CD4-positive, alpha-beta T cell treated with Interleukin-2 at 100 ng/mL for 4 hours (primary cell): ENCODE measurements at places on chromosomes 3 and 15.

- no peak for DNase-seq
Measured at GRCh38 chr3:36804295-36805055, 40.1 kb upstream of the DCLK3 start.

- no peak for DNase-seq
Measured at GRCh38 chr3:110236976-110237610, 834.5 kb upstream of the NECTIN3 start.

- no peak for DNase-seq
Measured at GRCh38 chr15:51263726-51264125, 74.7 kb downstream of the CYP19A1 start.

DNA sequence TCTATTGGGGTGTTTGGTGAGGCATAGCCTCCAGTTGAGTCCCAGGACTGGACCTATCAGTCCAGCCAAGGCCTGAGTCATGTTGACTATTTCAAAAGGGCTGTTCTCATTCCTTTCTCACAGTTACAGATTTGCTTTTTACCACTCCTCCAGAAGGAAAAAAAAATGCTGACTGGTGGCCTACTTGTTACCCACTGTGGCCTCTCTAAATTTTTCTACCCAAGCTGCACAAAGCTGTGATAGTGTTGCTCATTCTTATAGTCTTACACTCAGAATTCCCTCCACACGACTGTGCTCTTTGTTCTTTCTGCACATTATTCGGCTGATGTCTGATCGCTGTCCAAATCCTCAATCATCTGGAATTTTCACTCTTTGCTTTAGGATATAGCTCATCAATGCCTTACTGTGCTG, 1142.2 kb downstream of the IGSF11 start:
- no peak for DNase-seq

DNA sequence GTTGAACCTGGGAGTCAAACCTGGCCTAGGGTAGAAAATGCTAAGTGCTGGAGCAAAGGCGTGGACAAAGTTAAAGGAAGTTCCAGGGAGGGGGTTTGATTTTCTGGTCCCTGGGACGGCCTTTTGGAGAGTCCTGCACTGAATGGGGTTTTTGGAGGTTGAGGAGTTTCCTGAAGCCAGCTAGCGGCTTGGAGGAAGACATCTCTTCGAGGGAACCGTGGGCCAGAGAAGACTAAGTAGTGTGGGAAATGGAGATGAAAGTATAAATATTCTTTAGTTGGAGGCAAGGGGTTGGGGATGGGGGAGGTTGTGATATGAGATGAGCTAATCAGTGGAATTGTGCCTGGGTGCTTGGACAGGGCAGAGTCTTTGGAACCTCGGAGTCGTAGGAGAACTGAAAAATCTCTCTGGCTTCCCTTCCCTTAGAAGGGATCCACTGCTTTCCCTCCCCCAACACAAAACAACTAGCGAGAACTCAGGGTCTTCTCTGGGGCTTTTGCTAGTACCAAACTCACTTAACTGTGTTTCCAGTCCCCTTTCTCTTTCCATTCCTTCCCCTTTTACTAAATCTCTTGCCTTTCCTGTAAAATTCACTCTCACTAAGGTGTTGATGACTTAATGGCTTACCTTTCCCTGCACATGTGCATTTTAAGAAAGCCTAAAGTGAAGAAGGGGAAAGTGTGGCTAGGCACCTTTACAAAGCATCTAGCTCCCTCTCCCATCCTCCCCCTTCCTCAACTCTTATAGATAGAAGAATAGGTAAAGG, 1.0 kb downstream of the LPP start:
- DNase-seq, result no peak

DNA sequence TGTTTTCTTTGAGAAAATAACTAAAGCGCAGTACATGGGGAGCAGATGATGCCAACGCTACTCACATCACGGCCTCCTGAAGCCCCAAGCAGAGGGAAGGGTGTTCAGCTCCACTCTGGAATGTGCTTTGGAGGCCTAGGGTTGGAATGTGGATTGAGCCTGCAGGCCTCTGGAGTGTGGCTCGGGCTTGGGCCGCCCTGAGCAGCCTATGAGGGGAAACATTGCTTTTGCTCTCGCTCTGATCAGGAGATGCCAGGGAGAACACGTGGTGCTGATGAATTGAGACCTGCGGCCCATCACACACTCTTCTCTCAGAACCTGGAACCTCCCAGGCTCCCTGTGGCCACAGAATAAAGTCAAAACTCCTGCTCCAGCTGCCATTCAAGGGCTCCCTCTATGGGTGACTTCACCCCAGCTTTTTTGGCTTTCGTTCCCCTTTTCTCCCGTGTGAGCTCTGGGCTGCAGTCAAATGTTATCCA, 23.3 kb downstream of the CCDC13 start:
- DNase-seq, result no peak

- no peak for DNase-seq
Measured at GRCh38 chr3:182118066-182118465, 406.3 kb downstream of the SOX2 start.

DNA sequence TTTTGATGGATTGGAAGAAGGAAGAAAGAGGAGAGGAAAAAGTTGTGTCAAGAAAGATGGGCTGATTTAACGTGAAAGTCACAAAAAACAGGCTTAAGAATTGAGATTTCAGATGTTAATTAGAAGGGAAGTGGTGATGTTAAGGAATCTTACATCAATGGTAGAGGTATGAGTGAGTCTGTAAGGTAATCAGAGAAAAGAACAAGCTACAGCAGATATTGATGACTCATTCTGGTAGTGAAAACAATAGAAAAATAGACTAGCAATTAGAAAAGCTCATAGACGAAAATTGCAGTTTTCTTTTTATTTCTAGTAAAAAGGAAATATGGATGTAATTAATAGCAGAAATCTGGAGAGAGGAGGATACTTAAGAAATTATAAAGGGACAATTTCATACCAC, 559.6 kb downstream of the MCTP2 start:
- no peak for DNase-seq

DNA sequence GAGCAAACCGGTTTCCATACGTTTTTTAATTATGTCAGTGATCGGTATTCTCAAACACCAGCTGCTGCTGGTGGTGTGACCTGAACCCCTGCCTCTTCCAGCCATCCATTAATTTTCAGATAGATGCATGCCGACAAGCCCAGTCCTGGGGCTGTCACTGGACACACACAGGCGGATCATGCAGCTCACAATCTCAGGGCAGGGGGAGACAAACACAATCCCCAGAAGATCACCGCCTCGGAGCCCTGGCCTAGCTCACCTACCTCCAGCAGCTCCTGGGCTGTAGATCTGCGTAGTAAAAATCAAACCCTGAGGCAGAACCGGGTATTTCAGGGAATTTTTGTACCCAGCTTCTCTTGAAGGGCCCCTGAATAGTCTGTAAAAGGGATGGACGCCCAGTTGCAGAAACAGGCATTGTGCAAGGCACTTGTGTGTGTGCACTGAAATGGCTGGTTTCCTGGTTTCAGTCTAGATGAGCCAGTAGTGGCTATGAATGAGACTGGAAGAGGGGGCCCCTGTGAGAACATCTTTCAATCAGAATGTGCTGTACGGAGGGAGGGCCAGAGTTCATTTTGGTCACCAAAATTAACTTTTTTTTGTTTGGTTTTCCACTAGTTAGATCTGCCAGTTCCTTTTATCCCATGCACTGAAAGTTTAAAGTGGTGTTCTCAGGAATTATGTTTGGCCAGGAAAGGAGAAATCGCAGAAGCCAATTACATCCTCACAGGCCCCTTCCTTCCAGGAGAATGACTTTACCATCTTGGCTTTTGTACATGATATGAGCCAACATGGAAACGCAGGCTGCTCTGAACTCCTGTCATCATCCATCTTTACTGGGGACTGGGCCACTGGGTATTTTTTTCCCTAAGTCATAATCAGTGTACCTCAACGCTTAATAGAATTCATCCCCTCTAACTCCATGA, 55.0 kb upstream of the RPL32 start:
- DNase-seq, result no peak

DNA sequence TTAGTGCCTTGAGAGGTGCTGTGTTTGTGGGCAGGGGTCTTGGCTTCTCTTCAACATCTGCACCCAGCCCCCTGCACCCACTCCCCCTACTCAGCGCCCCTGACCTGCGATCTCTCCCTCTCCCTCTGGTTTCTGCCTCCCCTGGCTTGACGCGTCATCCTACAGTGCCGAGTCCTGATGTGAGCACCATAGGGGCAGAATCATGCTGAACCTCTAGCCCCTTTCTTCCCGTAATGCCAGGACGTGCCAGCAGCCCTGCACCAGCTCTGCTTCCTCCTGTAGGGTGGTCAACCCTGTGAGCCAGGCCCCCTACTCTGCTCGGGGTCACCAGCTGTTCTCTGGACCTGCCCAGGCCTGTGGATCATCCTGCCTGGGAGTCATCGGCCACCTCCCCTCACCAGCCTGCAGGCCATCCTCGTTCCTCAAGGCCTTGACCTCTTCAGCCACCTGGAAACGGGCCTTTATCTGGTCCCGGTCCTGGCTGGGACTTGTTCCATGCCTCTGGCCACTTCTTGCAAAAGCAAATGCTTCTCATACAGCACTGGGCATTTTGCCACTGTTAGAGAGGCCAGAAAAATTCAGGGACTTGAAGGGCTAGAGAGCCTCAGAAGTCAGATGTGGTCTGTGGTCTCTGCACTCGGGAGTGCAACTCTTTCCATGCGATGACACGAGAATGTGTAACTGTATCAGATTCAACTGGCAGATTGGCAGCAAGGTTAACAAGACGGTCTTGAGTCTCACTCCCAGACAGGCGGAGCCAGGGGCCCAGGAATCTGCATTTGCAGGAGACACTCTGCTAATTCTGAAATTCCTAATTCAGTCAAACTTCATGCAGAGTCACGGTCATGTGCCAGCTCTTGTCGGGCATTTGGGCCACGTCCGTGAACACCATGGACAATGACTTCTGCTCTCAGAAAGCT, 16.7 kb upstream of the KLF15 start:
- DNase-seq, result no peak

DNA sequence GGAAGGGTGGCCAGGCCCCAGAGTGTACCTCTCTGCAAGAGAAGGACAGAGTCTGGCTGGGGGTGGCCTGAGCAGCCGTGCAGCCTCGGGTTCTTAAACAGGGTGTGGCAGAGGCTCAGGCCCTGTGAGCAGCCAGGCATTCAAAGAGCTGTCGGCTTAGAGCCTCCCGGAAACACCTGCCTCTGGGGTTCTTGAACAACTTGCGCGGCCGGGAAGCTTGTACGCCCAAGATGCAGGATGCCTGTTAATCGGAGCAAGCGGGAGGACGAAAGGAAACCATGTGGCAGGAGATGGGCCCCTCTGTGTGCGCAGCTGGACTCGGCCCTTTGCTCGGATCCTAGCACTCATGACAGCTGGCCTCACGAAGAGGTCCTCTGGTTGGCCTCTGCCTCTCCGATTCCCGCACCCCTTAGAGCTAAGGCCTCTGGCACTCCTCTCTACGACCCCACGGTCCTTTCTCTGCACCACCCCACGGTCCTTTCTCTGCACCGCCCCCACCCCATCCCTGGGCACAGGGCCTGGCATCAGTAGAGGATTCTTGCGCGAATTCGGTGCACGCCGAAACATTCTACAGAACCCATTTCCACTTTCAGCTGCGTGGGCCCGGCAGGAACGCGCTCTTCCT, 23.9 kb upstream of the TXNRD3 start:
- no peak for DNase-seq
